ENCODE measurements at places on chromosomes 16 and 17.

- DNase-seq = no peak
Measured at GRCh38 chr16:65102326-65102725, 19.5 kb downstream of the CDH11 start.

DNA sequence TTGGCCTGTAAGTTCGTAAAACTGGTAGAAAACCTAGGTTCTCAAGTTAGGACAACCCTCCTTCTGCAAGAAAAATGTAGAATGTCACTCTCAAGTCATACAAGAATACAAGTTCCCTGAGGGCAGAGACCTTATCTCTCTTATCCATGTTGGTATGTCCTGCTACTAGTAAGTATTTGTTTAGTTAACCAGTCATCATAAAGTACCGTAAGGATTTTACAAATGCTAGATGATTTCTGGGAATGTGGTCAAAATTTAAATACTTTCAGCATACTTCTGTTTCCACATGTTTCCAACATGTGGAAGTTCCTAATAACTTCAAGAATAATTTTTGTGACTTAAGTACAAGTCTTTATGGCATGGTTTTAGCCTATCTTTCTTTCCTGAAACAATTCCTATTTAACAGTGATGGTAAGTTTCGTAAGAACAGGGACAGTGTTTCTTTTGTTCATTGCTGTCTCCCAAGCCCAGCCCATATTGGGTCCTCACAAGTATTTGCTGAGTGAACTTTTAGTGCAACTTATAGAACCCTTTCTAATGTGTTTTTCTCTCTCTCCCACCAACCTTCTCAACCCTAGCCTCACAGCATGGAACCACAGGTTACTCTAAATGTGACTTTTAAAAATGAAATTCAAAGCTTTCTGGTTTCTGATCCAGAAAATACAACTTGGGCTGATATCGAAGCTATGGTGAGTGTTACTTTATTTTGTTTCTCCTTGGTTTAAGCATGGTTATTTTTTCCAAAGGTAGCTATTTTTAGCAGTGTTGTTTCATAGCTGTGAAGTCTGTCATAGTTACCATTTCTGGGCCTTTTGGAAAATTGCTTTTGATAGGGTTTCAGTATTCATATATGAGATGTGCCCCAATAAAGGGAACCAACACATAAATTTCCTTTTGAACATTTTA is 4.5 kb downstream of the NBR1 start:
- DNase-seq = no peak

- DNase-seq = no peak
Measured at GRCh38 chr16:11099672-11100205, 155.4 kb downstream of the CLEC16A start.

- no peak for DNase-seq
Measured at GRCh38 chr17:50708050-50709000, 611 bp upstream of the ANKRD40 start.

DNA sequence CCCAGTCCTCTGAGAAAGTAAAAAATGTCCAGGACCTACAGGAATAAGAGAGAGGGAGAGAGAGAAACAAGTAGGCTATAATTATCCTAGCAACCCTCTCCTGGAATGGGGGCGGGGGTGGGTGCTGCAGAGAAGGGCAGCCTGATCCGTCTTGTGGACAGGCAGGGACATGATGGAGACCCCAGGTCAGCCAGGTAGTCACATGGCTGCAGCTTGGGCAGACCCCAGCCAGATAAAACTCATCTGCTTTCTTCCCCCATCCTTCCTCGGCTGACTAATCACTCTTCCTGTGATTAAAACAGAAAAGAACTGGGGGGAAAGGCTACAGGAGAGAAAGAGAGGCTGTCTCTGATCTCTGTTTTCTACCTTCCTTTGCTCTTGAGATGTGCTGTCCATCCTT is 32.6 kb downstream of the COPZ2 start:
- DNase-seq = no peak

DNA sequence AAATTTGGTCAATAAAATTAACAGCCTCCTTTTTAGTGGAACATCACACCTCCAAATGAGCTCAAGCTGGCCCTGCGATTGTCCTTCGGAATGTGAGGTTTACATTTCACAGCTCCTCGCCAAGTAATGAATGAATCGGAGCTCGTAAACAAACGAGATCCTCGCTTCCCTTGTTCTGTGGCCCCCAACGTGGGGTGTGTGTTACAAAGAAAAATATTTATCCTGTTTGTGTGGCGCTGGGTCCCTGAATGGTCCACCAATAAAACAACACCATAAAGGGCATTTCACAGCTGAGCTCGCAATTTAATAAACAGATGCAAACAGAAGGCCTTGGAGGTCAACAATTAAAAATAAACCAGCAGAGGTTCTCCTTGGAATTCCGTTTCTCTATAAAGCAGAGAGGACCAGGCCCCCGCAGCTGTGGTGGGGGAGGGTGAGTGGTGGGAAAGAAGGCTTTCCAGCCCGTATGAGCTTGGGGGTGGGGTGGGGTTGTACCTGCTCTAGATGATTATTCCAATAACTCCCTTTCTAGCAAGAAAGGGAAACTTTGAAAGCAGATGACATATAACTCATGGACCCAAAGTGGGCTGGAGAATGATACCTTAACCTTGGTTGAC is 393.9 kb upstream of the SALL1 start:
- no peak for DNase-seq

- no peak for DNase-seq
Measured at GRCh38 chr16:50268352-50268751, 2.0 kb downstream of the ADCY7 start.

GRCh38 chr16:8346294-8346693 is 244.0 kb downstream of the TMEM114 start:
- DNase-seq = no peak

All from activated CD8-positive, alpha-beta memory T cell treated with anti-CD3 and anti-CD28 coated beads for 1 hour (primary cell).